ENCODE measurements at places on chromosomes 2 and 18.

GRCh38 chr2:196249860-196250259, 78.5 kb upstream of the STK17B start:
- no peak for DNase-seq

GRCh38 chr2:121194626-121195025, 90.4 kb downstream of the TFCP2L1 start:
- DNase-seq, result no peak

DNA sequence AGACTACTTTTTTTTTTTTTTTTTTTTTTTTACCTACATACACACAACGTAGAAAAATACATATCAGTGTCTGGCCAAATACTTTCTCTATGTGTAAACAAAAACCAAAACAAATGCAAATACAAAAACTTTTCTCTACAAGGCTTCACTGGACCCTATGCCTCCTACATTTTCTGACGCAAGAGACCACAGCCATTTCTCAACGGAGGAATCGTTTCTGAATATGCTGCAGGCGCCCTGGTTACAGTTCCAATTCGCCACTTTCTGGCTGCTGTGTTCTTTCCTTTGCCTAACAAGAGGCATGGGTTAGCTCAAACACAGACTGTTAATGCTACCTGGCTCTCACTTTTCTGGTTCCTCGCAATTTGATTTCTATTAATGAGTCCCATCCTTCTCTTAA, 96.4 kb downstream of the EPB41L3 start:
- DNase-seq, result no peak

GRCh38 chr2:78034706-78035105, 512.5 kb upstream of the LRRTM4 start:
- no peak for DNase-seq

GRCh38 chr2:39099870-39100728, 20.8 kb downstream of the SOS1 start:
- no peak for DNase-seq

DNA sequence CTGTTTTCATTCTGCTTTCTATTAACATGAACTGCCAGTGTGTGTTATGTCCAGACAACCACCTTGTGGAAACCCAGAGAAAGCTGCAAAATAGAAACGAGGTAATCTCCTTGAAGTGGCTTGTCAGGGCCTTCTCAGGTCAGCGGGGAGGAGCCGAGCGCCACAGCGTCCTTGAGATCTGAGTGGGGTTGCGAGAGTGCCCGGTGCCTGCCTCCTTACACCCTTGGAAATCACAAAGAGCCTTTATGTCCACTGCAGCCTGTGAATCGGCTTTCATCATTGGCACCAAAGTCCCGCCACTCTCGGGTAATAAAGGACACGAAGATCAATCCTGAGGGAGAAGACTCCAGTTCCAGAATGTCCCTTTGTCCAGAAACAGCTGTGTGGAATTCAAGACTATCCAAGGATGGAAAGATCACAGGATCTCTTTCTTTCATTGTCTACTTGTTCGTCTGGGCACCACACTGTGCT, 135.2 kb downstream of the HRH4 start:
- DNase-seq, result no peak

- DNase-seq, result no peak
These were observed 61.1 kb downstream of the SMCHD1 start for GRCh38 chr18:2716394-2717326.

- DNase-seq, result no peak
These were observed 505.7 kb upstream of the KLHL29 start for GRCh38 chr2:22879009-22879863.

- DNase-seq, result no peak
These were observed 8.8 kb downstream of the DYSF start for GRCh38 chr2:71462056-71462605.

GRCh38 chr2:25912851-25913695, 34.8 kb upstream of the ASXL2 start:
- DNase-seq, result no peak

DNA sequence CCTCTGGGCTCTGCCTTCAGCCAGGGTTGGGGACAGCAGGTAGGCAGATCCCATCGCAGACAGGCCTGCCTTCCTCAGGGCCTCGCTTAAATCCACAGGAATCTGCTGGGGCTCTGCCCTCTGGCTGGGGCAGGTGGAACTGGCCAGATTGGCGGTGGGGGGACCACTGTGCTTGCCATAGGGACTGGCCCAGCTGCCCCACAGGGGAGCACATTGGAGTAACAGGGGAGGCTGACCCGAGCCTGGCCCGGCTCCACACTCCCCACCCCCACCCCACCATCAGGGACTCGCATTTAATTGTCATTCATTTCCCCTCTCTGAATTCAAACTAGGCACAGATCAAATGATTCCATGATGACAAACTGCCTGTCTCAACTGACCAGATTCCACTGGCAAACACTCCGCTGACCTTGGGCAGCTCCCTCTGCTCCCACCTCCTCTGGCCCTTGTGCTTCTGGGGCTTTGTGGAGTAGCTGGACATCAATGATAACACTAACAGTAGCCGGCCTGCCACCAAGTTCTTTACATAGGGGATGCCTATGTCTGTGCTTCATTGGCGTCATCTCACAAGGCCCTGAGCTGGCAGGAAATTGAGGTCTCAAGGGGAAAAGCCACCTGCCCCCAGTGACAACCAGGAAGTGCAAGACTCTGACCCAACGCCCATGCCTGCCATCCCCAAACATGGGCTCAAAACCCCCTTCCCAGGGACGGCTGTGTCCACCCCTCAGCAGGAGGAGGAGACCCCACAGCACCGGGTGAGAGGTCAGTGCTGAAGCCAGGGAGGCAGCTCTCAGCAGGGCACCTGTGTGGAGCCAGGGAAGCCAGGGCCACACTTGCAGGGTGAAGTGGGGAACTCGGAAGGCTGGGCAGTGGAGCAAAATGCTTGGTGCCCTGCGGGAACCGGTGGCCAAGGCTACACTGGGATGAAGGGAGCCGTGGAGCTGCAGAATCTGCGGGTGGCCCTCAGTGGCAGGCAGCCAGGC, 2.1 kb upstream of the B3GNT7 start:
- no peak for DNase-seq

GRCh38 chr2:197601726-197602125, 73.7 kb downstream of the RFTN2 start:
- DNase-seq, result no peak

DNA sequence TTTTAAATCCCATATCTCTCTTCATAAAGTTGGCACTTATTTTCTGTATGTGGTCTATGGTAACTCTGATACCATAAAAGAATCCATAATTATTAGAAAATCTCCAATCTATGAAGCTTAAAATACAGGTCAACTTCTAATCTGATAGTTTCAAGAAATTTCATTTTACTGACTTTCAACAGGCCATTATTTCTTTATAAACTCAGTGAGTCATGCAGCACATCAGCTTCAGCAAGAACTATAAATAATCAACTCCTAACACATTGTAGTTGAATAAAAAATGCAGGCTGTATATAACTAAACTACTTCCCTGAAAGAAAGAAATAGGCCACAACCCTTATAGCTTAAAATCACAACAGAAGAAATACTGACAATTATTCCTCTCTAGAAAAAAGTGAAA, 204.3 kb upstream of the CCDC150 start:
- DNase-seq, result no peak

DNA sequence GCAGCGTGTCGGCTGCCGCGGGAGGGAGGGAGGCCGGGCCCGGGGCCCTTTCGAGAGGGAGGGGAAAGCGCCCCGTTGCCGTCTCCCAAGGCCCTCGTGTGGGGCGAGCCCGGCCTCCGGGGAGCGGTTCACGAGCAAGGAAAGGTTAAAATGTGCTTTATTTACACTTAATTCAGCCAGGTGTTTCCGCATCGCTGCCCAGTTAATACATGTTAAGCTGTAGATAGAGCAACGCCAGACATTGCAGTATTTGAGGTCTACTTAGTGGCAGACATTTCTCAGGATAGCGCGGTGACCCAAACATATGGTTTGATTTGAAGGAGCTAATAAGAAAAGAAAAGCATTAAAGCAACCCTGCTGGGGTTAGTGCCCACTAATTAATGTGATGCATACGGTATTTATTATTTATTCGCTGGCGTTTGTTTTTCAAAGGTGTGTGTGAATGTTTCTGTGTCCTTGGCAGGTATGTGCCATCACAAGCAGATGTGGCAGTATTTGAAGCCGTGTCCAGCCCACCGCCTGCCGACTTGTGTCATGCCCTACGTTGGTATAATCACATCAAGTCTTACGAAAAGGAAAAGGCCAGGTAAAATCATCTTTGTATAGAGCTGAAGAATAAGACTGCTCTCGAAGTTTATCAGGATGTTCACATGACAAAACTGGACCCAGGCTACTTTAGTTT, 571 bp downstream of the EEF1B2 start:
- DNase-seq, result no peak

GRCh38 chr18:35030277-35030989, 10.8 kb upstream of the MAPRE2 start:
- DNase-seq, result no peak

GRCh38 chr2:127857265-127857808, 618 bp downstream of the POLR2D start:
- no peak for DNase-seq

DNA sequence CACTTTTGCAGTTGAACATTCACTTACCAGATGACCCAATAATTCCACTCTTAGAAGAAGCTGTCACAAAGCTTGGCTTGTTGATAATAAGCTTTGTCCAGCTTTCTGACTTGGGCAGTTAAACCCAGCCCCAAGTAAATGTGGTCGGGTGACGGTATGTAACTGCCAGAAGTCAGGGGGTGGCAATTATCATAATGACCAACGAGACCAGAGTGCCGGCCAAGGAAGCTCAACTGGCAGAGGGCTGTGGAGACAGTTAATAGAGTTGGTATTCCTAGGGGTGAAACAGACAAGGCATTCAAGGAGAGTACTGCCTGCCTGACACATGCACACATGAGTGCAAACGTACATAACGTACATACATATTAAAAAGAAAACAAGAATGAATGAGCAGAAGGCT, 116.7 kb downstream of the EIPR1 start:
- no peak for DNase-seq

- DNase-seq, result no peak
These were observed 2.6 kb downstream of the SCN9A start for GRCh38 chr2:166373105-166373504.

Data from stimulated activated CD8-positive, alpha-beta memory T cell treated with anti-CD3 and anti-CD28 coated beads, Interleukin-2, amount 100 ng/mL, for 1 hour (primary cell).